ENCODE measurements at places on chromosomes 2 and 18.

DNA sequence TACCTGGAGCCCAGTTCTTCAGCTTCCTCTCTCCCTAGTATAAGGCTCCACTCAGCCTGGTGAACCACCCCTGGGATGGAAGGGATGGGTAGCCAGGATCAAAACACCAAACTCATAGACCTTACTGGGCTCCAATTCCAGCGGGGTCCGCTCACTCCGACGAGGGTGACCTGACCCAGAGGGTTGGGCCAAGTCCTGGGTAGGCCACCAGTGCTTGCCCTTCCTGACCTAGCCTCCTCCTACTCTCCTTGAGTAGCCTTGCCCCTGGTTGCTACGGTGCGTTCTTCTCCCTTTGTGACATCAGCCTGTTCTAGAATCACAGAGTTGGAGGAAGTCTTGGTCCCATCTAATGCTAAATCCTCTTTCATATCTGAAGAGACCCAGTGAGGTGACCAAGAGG lies 537 bp upstream of the STAT4 start:
- no peak for DNase-seq

DNA sequence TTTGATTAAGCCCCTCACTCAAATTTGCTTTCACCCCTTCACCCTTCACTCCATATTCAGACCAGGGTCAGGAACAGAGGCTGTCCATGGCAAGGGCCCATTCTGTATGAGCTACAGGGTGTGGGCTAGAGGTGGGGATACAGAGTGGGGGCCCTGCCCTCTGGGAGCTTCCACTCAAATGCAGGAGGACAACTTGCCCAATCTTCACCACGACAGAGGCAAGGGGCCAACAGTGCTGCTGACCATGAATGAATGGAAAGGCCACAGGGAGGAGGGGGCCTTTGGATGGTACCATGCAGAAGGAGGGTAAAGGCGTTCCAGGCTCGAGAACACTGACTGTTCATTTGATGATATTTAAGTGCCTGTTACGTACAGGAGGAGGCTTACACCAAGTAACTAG lies 22.8 kb downstream of the ADRA2B start:
- no peak for DNase-seq

- DNase-seq: no peak
Measured at GRCh38 chr2:147433822-147434221, 411.0 kb upstream of the ACVR2A start.

- no peak for DNase-seq
Measured at GRCh38 chr2:127573298-127573697, 37.8 kb downstream of the MYO7B start.

GRCh38 chr2:22076454-22076853 lies 952.7 kb downstream of the TDRD15 start:
- DNase-seq: no peak

GRCh38 chr2:25054720-25055119 lies 12.8 kb downstream of the EFR3B start:
- DNase-seq: no peak

GRCh38 chr18:14974088-14974487 lies 226.1 kb downstream of the ANKRD30B start:
- no peak for DNase-seq

DNA sequence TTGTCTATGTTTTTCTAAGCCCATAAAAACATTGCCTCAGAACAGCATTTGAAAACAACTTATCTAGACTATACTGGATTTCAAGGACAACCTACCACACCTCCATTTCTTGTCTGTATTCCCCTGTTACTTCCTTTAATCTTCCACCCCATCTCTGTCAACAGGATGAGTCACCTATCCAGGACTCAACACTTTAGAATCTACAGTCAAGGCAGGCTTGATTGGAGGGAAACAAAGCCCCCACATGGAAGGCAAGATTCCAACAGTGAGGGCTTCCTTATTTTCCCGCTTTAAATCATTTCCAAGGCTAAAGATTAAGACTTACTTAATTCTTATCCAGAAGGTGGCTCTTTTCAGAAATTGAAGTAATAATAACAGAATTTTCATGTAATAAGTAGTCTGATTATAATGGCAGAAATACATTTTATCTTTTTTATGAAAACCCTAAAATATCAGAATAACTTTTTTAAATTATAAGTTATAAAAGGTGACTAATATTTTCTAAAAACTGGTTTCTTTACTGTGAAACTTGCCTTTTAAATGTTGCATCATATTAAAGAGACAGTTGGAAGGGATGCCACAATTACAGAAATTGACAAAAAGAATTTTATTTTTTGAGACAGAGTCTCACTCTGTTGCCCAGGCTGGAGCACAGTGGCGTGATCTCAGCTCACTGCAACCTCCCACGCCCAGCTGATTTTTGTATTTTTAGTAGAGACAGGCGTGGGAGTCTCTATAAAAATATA lies 138.7 kb upstream of the CCDC150 start:
- no peak for DNase-seq

DNA sequence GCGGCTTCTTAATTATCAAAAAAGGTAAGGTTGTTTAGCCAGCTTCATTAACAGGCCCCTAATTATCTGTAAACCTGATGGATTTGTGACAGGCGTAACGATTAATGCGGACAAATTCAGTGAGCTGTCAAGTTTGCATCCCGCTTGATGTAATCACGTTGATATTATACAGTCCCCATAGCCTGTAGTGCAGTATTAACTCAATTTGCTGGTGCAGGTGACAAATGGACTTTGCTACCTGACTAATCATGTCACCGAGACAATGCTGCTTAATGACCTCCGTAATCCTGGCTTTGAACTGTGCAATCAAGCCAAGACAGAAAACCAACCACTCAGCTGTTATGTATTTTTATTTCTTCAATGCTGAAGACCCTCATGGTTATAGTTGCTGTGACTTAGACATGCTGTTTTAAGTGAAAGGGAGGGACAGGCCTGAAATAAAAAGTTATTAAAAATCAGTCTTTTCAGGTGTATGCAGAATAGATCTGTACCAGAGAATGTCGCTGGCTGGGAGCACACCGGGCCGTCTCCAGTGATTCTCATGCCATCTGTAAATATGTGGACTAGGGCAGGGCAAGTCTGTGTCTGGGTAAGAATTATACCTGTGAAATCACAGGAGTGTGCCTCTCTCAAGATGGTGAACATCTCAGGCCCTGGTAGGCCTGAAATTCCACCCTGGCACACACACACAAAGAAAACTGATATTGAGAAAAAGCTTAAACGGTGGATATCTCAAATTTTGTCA lies 4.3 kb downstream of the TSHZ1 start:
- DNase-seq: no peak

- no peak for DNase-seq
Measured at GRCh38 chr2:231575612-231576256, 16.9 kb upstream of the TEX44 start.

DNA sequence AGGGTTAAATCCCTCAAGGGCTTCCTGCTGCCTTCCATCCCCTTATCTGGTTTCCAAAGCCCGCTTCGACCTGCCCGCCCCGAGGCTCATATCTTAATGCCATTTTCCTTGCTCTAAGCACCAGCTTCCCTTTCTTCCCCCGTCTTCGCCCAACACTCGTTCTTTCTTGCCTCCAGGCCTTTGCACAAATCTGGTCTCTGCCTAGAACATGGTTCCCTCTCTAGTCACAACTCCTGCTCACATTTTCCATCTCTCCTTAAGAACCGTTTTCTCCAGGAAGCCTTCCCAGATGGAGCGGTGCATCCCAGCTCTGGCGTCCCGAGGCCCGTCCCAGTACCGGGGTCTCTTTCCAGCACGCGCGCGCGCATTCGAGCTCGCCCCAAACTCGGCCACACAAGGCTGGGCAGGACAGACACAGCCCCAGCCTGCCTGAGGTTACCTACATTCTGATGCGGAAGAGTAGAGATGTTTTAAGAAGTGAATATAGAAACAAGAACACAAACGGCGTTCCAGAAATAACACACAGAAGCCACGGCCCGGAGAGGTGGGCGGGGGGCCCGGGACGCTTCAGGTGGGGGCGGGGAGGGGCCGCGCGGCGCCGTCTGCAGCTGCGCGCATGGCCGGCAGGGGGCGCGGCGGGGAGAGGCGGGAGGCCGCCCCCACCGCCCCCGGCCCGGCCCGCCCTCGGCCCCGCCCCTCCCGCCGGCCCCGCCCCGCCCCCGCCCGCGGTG lies at the start of gene DGKD:
TSS of gene DGKD (plus strand) at position 726 of the 731 bp plus-strand sequence. CDS start 25 bp downstream, outside the sequence.
- DNase-seq: peak; percentile 59

- no peak for DNase-seq
Measured at GRCh38 chr18:35920623-35921022, 51.9 kb upstream of the RMP24 start.

DNA sequence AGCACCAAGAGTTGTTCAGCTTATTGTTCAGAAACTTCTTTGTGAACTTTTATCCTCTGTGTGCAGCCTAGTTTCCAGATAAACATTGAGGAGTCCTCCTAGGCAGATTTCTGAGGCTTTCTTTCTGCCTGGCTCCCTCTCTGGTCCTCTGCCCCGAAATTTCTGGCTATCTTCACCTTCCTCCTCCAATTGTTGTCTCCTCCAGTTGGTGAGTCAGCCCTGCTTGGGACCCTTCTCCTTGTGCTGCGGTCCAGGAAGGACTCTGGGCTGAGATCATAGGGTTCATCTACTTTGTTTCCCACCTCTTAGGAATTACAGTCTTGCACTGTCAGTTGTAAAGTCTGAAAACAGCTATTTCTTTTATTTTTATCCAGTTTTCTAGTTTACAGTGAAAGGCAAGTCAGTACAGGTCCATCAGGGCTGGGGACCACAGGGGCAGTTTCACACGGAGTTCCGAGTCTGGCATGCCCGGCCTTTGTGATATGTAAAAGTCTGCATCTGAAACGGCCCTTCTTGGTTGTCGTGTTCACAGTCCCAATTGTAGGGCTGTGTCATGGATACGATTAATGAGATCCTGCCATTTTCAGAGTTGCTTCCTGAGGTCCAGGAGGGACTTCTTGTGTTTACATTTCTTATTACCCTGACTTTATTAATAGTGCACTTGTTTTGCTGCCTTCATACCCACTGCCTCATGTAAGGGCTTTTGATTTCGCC lies 100.8 kb downstream of the SMC6 start:
- DNase-seq: no peak

DNA sequence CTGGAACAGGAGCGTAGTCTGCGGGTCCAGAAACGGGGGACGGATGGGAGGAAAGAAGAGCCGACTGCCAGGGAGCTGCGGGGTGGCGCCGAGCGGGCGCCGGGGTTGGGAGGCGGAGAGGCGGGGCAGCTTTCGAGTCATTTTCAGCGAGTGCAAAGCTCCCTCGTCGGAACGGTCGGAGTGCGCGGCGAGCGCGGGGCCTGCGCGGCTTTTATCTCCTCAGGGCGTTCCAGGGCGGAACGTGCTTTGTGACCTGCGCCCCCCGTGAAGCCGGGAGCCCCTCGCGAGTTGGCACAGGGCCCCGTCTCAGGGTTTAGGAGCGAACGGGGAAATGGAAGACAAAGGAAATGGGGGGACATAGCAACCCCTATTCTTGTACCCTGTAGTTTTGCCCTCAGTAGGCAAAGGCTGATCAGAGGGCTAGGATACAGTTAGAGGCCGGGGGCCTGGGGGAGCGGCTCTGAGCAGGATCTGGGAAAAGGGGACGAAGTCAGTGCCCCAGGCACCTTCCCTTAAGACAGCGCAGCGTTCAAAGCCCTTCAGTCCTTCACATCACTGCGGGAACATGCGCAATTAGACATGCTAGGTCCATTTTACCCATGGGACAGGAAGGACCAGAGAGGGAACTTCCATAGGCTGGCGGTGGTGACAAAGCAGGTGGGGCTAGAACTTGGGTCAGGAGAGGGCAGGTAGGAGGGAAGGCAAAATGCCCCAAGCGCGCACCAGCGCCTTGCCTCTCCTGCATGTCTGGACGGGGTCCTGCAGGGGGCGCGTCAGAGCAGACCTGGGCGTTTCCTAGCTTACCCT lies 60.1 kb upstream of the IL1RL1 start:
- DNase-seq: no peak

GRCh38 chr2:212990697-212991096 lies 160.7 kb downstream of the IKZF2 start:
- no peak for DNase-seq

DNA sequence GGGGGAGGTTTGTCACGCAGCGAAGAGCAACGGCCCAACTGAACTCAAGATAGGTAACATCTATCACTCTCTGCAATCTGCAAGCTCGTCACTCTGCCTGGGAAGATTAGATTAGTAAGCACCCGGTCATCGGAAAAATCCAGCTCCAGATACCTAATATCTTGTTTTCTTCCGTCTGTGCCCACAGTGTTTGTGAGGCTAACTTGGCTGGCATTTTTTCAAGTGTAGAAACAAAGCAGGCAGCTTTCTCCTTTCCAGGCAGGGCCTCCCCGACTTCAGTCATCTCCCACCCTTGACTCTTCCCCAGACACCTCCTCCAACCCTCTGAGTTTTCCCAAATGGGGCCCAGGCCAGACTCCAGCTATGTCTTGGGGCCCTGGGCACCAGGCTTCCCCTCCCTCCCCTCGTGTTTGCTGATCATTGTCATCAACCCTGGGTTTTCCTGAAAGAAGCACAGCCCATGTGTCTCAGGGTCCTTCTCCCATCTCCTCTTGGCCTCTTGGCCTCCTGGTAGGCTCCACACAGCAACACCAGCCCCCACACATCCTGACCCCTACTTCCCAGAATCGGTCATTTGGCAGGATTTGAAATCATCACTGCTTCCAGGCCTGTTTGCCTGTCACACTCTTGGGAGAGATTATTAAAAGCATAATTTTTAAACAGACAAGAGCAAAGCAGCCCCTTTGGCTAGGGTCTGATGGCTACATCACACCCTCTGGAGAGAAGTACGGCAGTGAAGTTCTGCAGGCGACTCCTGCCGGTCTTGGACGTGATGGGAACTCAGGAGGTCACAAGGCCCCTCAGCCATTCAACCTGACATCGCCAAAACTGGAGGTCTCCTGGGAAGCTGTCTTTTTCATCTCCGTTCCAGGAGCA lies 144.9 kb upstream of the ID2 start:
- no peak for DNase-seq

DNA sequence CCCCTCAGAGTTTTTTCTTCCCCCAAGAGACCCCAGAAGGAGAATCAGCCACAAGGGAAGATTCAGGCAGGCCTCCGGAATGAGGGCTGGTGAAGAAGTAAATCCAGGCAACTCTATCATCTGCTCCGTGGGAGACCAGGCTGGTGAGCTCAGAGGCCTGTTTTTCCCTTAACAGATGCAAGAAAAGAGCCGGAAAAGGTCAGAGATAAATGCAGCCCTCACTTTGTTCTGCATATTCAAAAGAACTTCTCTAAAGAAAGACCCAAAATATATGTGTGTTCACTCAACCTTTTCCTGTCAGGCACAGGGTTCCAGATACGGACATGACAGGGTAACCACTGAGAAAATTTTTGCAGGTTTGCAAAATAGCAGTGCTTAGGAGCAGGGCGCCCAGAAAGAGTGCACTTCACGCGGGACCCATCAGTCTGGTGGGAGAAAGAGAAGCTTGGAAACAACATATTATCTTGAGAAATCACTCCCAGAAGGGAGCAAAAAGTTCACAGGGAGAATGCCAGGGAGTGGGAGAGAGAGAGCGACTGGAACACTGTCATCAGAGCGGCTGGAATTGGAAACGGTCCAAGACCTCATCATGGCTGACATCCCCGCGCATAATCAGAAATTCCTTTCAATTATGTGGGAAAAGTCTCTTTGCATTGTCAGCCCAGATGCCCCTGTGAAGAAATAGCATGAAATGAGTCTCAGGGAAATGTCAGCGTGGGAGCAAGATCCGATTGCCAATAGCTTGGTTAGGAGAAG lies 244.8 kb upstream of the SLC14A2 start:
- no peak for DNase-seq

Measured in activated CD8-positive, alpha-beta memory T cell treated with anti-CD3 and anti-CD28 coated beads for 48 hours (primary cell).